ENCODE measurements at places on chromosomes 16 and 17.
A peak's percentile ranks its signal among the peaks of the same experiment; 100 is the strongest.

- DNase-seq, result no peak
Measured at GRCh38 chr16:84059946-84060901, 17.6 kb upstream of the SLC38A8 start.

DNA sequence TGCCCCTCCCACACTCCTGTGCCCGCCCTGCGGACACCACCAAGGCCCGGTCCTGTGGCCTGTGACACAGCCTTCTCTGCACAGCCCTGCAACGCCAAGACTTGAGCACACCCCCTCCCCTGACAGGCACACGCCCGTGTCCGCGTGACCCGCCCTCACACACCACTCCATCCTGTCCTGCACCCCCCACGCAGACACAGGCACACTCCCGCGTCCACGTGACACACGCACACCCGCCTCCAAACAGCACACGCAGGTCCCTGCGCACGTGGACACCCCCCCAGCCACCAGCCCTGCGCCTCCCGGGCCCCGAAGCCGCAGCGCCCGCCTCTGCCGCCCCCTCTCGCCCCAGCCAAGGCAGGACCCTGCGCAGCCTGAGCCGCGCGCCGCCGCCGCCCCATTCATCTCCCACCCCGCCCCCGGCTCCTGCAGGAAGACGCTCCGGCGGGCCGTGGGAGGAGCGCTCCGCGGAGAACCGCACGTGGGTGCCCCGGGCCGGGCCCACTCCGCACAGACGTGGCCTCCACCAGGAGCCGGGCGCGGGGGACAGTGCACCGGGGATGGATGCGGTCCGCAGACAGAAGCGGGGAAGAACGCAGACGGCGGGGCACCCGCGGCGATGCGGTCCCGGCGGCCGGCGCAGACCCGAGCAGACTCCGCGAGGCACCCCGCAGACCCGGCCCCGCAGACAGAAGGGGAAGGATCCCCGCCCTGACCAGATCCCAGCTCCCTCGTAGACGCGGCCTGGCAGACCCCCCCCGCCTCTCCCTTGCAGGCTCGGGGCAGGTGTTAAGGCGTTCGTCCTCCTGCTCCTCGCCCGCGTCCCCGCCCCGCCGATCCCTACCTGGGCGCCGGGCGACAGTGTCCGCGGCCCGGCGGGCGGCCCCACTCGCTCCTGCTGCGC is 506 bp downstream of the CAMKK1 start:
- no peak for DNase-seq

DNA sequence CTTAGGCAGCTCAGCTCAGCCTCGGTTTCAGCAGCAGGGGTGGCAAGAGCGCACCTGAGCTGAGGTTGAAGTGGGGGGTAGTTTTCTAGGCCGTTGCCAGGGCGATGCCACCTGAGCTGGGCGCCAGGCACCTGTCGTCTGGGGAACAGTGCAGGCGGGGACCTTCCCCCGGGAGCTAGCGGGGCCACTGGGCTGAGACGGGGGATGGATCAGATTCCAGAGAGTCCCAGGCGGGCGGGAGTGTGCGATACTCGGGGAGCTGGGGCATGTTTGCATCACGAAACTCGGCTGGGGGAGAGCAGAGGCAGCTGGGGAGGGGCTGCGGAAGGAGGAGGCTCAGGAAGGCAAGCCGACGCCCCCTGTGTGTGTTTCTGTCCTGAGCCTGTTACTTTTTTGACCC is 477 bp upstream of the CLDN9 start:
- DNase-seq, result no peak

DNA sequence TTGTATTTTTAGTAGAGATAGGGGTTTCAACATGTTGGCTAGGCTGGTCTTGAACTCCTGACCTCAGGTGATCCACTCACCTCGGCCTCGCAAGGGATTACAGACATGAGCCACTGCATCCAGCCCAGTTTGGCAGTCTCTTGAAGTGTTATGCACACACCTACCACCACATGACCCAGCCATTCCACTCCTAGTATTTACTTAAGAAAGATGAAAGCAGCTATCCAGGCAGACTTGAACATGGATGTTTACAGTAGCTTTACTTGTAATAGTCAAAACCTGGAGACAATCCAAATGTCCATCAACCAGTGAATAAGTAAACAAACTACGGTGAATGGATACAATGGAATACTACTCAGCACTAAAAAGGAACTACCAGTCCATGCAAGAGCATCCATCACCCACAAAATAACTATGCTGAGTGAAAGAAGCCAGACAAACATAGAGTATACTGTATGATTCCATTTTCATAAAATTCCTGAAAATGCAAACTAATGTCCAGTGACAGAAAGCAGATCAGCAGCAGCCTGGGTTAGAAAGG is 37.8 kb upstream of the RASD1 start:
- no peak for DNase-seq

DNA sequence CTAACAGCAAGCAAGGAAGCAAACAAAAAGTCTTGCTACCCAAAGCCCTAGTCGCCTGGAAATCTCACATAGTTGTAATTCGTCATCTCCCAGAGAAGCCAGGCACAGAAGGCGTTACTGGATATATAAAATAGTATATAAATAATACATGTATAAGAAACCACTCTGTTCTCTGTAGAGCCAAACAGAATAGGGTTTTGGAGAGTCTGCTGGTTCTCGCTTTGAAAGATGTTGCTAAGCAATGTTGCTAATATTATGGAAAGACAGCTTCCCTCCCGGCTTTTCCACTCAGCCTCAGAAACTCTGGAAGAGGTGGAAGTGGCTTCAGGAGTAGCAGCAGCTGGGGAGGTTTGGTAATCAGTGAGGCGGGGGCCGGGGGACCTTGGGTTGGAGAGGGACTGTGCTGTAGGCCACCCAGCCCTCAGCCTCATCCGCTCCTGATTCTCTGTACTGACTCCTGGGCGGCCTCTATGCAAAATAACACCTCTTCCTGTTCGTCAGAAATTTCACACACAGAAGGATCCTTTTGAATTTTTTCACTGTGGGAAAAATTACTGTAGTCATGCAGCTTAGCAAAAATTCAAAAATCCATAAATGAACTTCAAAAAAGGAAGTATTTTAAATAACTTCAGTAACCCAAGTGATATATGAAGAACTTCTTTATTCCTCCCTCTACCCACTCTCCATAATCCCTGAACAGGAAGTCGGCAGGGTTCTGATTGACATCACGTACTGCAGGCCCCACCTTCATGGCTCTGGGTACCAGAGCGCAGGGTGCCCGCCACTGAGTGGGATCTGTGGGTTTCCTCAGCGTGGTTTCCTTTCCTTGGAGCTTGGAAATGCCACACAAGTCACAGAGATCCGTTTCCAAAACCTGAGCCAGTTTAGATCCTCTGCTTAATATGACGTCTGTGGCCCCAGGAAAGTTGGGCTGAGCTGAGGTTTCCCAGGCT is 51.4 kb downstream of the RAP1GAP2 start:
- DNase-seq, result no peak

DNA sequence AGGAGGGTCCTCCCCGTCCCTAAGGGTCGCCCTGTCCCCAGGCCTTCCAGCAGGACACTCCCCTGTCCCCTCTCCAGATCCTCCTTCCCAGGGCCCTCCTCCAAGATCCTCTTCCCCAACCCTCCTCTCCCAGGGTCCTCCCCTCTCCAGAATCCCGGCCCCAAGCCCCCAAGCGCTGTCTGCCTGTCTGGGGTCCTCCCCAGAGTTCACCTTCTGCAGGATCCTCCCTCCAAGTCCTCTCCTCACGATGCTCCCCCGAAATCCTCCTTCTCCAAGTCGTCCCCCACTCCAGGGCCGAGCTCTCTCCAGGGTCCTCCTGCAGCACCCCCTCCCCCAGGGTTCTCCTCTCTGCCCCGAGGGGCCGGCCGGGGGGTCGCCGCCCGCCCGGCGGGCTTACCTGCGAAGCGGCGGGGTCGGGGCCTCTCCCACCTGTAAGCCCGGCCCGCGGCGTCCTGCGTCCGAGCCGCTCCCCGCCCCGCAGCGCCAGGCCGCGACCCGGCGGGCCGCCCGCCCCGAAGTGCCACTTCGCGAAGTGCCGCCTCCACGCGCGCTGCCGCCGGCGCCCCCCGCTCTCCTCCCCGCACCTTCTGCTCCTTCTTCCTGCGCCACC is 678 bp upstream of the BAIAP2 start:
- no peak for DNase-seq

GRCh38 chr16:89505204-89506112 is 2.7 kb upstream of the SPG7 start:
- DNase-seq, result no peak

GRCh38 chr17:44473367-44473766 is 29.8 kb downstream of the GPATCH8 start:
- no peak for DNase-seq

DNA sequence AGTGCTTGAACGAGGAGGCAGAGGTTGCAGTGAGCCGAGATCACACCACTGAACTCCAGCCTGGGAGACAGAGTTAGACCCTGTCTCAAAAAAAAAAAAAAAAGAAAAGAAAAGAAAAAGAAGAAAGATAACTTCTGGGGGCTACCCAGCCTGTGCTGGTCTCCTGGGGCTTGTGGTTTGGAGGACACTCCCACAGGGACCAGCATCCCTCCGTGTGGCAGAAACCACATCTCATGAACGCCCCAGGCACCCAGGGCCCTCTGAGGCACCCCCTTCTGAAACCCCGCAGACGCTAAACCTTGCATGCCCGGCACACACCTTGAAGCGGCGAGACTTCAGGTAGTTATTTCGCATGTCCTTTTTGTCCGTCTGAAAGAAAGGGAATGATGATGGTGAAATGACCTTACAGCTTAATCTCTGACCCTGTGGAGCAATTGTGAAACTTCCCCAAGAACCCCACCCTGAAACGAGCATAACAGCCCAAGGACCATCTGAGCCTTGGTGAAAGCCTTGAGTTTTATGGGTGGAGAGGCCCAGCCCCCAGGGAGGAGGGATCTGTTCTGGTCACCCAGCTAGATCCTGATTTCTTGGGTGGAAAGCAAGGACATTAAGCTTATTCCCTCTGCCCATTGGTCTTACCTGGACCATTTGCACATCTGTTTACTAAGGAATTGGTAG is 55.0 kb downstream of the CNGB1 start:
- no peak for DNase-seq

DNA sequence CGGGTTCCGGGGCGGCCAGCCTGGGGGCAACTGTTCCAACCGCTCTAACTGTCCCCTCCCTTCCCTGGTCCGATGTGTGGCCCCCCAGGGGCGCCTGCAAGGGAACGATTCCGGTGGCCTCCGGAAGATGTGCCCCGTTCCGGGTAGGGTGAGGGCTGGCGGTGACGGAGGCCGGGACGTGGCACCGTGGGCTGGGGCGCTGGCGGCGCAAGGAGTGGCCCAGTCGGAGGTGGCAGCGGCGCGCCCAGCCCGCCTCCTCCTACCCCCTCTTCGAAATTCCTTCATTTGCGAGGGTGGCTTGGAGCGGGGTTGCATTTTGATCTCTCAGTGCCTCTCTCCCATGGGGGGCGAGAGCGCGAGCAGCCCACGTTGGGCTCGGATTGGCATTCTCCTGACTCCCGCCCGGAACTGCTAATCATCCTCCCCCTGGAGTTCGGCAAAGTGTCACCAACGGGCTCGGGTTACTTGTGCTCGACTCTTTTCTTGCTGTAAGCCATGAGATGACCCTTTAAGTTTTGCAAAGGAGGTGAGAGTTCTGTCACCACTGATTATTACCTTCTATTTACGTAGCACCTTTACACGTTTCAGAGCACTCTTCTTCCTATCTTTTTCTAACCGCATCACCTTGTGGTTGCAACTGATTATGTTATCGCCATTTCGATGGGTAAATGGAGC is 622 bp downstream of the NDEL1 start:
- DNase-seq, result peak; percentile 21

GRCh38 chr16:9533042-9533441 is 441.6 kb downstream of the HAPSTR1 start:
- no peak for DNase-seq

Measured in fibroblast of skin of left quadriceps (primary cell).